ENCODE measurements at places on chromosomes 7 and 10.

DNA sequence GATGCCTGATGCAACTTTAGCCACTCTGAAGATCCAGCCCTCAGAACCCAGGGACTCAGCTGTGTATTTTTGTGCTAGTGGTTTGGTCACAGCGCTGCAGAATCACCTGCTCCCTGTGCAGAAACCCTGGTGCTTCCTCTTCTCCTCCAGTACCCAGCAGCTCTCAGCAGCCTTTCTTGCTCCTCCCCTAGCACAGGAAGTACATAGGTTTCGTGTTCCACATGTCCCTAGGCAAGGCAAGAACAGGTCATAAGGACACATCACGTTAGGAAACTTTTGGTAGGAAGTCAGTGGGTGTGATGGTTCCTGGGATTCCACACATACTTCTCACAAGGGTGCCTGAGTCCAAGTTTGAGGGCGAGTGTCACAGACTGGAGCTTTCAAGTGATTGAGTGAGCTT is 167.9 kb upstream of the PRSS1 start:
- no peak for DNase-seq

GRCh38 chr10:50582046-50582445 is 41.7 kb downstream of the SGMS1 start:
- DNase-seq: no peak

DNA sequence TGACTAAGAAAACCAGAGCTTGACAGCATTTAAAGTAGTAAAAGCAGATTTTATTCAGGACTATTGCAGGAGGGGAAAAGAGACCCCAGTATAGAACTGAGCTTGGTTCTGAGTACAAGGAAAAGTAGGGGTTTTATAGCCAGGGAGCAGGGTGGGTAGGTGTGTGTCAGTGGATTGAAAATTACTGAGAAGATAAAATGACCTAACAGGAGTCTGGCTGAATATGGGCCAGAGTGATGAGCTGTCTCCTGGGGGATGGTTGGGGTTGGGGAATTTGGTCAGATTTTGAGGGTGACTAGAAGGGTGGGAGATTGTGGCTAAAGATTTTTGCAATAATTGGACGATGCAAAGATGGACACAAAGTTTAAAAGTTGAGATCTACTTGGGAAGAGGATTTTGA is 114.0 kb downstream of the ST7 start:
- DNase-seq: no peak

DNA sequence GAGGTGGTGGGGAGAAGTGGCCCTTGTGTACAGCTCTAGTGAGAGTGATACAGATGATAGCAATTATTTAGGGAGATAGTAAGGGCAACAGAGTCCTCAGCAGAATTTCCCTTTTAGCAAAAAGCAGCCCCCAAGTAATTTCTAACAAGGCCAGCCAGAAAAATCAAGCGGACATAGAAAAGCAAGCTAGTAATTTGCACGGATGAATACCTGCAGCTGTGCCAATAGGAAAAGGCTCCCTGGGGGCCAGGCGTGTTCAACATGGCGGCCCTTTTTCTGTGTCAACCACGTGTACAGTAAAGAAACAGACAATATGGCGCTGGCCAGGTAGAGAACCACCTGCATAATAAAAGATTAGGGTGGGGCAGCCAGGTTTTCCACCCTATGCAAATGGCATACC is 7.4 kb downstream of the MCM10 start:
- DNase-seq: no peak

All from 8988T (cell line).